ENCODE measurements at places on chromosomes 6 and 20.

DNA sequence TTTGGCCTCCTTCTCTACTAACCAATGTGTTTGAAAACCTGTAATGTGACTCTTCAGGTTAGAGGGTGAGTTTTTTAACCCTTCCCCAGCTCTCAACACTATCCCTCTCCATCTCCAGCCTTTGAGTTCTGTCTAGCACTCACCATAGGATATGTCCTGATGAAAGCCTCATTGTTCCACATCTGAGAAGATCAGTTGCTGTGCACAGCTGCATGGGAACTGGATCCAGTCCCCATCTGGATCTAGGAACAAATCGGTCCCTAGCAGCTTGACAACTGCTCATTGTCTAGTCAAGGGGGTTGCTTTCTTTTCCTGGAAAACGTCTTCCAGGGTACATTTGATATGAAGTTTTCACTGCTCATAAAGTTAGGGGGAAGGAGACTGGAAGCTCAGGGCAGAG is 45.4 kb upstream of the AGPAT4 start:
- DNase-seq = no peak

- no peak for DNase-seq
Measured at GRCh38 chr20:23774081-23774480, 23.3 kb upstream of the CST1 start.

GRCh38 chr6:132598473-132598872 is 8.9 kb upstream of the TAAR5 start:
- no peak for DNase-seq

DNA sequence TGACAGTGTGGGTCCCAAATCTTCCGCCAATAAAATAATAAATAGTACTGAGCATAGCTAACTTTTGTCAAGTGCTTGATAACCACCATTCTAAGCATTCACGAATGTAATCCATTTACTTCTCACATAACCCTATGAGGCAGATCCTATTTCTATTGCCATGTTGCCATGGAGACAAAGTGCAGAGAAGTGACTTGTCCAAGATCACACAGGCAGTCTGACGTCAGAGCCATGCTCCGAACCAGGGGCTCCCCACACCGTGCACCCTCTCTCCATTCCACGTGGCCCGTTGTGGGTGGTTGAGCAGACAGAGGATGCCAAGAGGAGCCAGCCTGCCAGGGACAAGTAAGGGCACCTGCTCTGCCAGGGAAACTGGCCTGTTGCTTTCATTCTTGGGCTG is 38.9 kb downstream of the CDH22 start:
- no peak for DNase-seq

- DNase-seq = no peak
Measured at GRCh38 chr6:55758156-55758937, 117.0 kb downstream of the BMP5 start.

DNA sequence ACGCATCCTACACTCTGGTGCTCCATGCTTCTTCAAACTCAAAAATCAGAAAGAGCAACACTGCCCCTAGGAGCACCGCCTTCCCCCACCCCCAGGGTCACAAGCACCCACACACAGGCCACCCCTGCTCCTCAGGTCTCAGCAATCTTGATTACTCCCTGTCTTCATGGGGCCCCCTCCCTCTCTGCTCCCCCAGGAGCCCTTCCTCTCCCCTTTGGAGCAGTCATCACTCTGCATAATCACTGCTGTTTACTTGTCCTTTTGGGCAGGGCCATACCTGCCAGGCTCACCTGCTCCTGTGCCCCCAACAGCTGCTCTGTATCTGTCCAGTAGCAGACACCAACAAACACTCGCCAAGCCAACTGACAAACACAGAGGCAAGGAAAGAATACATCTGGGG is 7.6 kb upstream of the SYNDIG1 start:
- no peak for DNase-seq

GRCh38 chr20:59831024-59831915 is 102.2 kb downstream of the SYCP2 start:
- DNase-seq = no peak

- no peak for DNase-seq
Measured at GRCh38 chr20:34547844-34548613, 10.5 kb upstream of the MAP1LC3A start.

GRCh38 chr6:167394820-167395219 is 69.9 kb downstream of the TTLL2 start:
- DNase-seq = no peak

DNA sequence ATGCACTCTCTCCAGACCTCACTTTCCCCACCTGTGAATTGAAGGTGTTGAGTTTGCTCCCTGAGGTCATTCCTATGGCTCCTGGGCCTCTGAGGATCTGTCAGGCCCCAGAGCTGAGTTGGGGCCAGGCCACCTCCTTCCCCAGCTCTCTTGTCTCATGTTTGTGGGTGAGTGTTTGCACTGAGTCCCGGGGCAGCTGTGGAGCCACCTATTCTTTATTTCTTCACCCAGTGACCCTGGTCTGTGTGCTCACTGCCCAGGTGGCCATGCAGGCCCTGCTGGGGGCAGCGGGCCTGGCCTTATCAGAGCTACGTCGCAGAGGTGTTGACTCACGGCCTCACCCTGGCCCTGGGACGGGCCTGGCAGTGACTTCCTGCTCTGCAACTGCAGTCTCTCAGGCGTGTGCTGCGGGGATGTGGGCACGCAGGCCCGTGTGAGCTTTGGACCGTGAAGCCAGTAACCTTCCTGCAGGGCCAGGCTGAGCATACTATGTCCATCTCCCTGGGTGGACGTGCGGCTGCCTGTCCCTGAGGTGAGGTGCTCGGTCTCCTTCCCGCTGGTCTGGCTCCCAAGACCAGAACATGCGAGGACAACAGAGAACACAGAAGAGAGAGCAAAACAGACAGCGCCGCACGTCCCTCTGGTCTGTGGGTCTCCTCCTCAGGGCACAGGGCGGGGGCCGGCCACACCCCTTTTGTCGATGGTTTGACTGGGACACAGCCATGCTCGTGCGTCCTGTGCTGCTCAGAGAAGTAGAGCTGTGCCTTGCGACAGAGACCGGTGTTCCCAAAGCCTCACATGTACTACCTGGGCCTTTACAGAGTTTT is 12.1 kb downstream of the TMEM181 start:
- DNase-seq = no peak

GRCh38 chr6:2477250-2477649 is 231.8 kb upstream of the GMDS start:
- no peak for DNase-seq

DNA sequence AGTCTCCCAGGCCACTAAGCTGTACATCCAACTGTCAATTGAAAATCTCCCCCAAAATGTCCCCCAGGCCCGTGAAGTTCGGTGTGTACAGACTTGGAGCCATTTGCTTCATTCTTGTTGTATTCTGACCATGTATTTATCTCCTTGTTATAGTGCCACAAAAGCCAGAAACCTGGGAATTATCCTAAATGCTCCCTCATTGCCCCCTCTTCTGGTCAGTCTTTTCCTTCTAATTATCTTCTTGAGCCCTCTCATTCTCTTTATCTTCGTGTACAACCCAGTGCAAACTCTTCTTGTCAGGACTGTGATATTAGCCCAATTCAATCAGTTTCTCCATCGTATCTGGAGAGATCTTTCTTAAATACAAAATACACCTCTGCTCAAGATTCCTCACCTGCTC is 64.7 kb downstream of the RFX6 start:
- no peak for DNase-seq

DNA sequence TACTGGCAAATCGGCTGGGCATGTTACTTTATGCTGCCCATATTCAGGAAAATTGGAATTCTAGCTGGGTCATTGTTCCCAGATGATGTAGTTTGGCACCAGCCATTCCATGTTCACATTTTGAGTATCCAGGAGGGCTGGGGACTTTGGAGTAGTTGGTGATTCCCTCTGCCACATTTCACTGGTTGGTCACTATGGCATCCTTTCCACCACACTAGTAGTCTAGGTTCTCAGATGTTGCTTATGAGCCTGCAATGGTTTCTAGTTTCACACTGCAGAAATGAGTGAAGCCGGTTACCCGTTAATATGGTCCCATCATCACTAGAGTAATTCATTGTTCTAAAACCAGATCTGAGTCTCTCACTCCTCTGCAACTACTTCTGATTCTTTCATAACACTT is 4.6 kb downstream of the PTPN1 start:
- DNase-seq = no peak

DNA sequence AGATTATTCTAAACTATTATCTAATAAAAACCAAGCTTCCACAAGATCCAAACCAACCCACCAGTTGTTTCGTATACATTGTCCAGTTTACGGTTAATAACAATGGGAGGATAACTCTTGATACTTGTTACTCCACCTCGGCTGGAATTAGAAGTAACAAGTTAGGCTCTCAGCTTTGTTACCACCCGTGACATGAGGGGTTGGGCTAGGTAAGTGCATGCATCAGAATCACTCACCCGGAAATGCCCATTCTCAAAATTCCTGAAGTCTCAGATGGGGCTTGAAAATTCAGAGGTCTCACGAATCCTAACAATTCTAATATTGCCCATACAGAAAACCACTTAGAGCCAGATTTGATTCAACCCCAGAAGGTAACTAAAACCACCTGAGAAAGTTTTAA is 27.0 kb upstream of the SERPINB1 start:
- no peak for DNase-seq
